ENCODE measurements at places on chromosomes 6 and 20. TPM values are rescaled to one million over a fixed set of nuclear protein-coding genes. Genes with fewer than 3 reads are reported as not detected.

- DNase-seq: no peak
Observed at GRCh38 chr6:24403501-24403824, 727 bp downstream of the MRS2 start.

The C6orf58 gene
- 1.2 TPM for polyA plus RNA-seq

- no peak for DNase-seq
Observed at GRCh38 chr6:137745321-137745720, 121.7 kb upstream of the TNFAIP3 start.

DNA sequence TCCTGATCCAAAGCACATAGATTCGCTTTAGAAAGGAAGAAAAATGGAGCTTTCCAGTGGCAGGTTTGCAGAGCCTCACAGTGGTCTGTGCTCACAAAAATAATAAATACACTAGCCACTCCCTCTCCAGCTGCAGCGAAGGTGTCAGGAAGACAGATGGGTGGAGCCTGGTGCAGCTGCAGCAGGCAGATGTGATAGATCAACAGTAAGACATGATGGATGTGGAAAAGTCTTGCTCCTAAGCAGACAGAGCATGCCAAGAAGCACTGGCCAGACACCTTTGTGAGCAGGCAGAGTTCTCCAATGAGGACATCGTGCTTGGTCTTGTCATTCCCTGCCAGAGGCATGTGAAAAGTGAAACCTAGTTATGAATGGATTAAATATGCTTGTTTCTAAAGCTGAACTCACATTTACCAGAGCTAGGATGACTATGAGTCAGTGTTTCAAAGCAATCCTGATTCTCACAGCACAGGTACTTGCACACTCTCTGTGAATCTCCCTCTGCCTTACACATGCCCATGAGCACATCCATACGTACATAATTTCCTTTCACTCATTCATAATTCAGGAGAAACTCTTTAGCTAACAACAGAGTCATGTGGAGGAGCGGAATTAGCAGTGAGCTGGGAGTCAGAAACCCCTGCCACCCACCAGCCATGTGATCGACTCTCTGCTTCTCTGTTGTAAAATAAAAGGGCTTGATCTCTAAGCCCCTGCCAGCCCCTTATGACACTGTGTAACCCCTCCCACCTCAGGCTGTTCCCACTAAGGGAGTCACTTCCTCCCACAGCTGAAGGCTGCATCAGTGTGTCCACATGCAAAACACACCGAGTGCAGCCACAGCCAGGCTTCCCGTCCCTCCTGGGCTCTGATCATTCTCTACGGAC is 111.2 kb downstream of the SCML4 start:
- no peak for DNase-seq

- no peak for DNase-seq
Observed at GRCh38 chr6:150800674-150801314, 64.7 kb upstream of the MTHFD1L start.

DNA sequence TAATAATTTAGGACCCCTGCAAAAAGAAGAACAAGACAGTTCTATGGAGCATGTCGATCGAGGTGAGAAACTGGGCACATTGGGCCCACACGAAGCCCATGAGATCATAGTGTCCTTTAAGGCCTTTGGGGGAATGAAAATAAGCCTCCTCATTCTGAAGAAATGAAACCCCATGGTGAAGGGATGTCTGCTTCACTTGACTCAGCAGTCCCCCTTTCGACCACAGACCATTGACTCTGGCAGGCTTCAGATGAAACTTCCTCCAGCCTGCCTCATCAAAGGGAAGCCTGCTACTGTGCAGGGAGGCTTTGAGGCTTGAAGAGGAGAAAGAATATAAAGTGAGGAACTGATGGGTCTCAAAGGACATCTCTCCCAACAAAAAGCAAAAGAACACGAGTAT is 144.2 kb upstream of the FBXL4 start:
- no peak for DNase-seq

- no peak for DNase-seq
Observed at GRCh38 chr20:33076662-33077372, 2.6 kb upstream of the BPIFB4 start.

Measured in right renal pelvis (tissue), 4 donors.